ENCODE measurements at places on chromosomes 12 and 14. TPM values are rescaled to one million over a fixed set of nuclear protein-coding genes. Genes with fewer than 3 reads are reported as not detected.

GRCh38 chr14:103298620-103299019, 35.4 kb upstream of the EIF5 start:
- no peak overlapping the region for H3K4me3 ChIP-seq
- no peak overlapping the region for H3K27ac ChIP-seq
- no peaks in the 10 kb centered on the region for H3K4me1 ChIP-seq
- H3K27me3 ChIP-seq = no peaks in the 10 kb centered on the region
- no peaks in the 10 kb centered on the region for H3K36me3 ChIP-seq
- no peak for DNase-seq

DNA sequence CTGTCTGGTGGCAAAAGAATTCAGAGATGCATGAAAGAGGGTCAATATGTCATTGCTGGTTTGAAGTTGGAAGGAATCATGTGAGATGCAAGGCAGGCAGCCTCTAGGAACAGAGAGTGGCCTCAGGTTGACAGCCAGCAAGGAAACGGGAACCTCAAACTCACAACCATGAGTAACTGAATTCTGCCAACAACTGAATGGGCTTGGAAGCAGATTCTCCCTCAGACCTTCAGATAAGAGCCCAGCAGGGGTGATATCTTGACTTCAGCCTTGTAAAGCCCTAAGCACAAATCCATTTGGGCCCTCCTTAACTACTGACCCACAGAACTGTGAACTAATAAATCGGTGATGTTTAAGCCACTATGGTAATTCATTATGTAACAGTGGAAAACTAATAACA, 35.8 kb downstream of the USP15 start:
- no peak overlapping the region for H3K4me3 ChIP-seq
- no peak overlapping the region for H3K27ac ChIP-seq
- H3K27me3 ChIP-seq = no peaks in the 10 kb centered on the region
- no peaks in the 10 kb centered on the region for H3K4me1 ChIP-seq
- no peaks in the 10 kb centered on the region for H3K36me3 ChIP-seq

The GSG1 gene
- total RNA-seq = not detected

The NFE2 gene
- not detected for total RNA-seq
